HEK293T (cell line): ENCODE measurements at places on chromosomes 3 and 15.

- no peak for DNase-seq
These were observed 83.8 kb downstream of the PLOD2 start for GRCh38 chr3:146077181-146077580.

DNA sequence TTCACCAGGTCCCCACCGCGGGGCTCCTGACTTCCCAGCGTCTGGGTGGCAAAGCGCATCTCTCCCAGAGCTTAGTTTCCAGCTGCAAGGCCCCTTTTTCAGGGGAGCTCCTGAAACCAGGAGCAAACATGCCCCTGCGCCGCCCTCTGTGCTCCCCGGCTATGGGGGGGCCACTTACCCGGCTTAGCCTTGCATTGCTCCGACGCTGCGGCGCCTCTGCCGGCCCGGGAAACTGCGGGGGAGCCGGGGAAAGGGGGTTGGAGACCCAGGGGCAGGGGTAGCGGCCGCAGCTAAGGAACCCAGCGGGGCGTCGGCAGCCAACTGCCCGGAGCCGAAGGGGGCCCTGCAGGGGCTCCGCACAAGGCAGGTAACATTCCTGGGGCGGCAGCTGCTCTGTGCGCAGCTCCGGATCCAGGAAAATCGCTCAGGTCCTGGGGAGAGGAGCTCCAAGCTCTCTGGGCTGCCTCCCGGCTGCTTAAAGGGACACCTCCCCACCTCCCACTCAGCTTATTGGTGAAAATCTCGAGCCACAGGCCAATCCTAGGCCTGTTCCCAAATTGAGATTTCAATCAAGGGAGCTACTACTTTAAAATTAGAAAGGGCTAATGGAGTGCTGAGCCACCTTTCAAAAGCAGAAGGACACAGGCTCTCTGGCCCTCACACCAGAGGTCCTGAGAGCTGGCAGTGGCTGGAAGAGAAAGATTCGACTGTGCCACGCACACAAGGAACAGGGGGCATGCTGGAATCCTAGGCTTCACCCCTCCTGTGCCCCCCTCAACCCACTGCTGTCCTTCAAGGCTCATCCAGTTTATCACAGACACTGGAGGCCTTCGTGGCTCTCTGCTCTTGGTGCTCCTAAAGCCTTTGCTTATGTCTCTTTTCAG lies 42.7 kb upstream of the PRICKLE2 start:
- peak; percentile 25 for DNase-seq

DNA sequence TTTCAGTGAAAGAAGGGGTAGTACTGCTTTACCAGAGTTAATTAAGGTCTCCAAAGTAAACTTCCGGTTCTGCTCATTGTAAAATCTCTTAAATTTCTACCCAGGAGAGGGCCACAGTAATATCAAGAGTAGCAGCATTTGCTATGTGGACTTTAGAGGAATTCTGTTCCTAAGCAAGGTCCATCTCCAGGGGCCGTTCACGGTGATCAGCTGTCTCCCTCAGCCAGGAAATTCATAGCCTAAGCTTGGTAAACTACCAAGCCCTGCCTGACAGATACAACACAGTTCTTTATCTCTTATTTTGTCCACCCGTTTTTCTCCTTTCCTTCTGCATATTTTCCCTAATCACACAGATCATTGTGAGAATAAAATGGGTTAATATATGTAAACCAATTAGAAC lies 2.3 kb downstream of the DUT start:
- DNase-seq: no peak

DNA sequence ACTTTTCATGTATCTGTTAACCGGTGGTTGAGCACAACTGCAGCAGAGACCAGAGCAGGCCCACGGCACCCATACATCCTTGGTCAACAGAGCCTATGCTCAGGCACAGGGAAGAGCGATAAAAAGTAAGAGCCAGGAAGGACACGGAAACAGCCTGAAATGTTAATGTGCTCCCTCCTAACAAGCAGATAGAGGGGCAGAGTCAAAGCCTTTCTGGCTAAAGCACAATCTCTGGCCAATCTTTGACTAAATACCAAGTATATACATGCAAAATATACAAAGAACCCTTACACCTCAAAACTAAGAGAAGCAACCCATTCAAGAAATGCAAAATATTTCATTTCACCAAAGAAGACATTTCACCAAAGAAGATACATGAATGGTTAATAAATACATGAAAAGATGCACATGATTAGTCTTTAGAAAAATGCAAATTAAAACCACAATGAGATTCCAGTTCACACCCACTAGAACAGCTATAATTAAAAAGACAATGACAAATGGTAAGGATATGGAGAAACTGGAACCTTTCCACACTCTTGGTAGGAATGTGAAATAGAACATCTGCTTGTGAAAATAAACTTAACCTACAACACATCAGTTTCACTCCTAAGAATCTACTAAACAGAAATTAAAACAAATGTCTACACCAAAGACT lies 88.0 kb downstream of the OSBPL10 start:
- DNase-seq: no peak

DNA sequence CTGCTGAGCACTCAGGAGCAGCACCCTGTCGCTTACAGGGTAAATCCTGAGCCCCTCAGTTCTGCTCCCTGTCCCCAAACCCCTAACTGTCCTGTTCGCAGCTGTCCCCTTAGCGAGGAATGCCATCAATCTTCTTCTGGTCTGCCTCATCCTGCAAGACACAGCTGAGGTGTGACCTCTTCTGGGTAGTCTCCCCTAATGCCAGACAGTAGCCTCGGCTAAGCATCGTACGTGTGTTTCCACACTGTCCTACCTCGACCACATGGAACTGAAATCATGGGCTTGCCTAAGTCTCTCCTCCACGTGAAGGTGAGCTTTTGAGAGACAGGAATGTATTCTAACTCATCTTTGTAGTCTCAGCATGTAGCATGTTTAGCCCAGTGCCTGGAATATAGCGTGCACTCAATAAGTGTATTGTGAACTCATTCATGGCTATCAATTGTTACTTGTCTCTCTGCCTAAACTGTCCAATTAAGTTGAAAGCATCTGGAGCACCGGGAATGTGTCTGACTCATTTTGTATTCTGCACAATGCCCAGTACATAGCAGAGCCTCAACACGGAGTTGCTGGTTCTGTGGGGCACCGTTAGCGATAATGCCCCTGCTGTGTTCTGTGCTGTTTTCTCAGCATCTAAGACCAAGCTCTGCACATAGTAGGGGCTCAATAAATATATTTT lies 90.2 kb downstream of the HES1 start:
- DNase-seq: no peak

- no peak for DNase-seq
These were observed 4.6 kb upstream of the PLXNA1 start for GRCh38 chr3:126978291-126978690.

DNA sequence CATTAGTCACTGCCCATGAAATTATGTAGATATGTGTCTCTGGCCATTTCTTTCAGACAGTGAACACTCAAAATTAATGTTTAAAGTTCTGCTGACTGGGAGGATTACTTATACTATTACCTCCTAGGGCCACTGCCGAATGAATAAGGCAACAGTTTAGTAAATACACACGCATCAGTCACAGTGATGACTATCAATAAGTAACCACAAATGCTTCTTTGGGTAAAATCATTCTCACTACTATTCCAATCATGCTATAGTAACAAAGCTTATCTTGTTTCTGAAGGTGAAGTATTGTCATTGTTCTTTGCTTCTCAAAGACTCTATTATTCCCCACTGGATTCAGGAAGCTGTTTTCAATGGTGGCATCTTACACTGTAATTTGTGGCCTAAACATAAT lies 478.8 kb downstream of the EPHA3 start:
- DNase-seq: no peak

DNA sequence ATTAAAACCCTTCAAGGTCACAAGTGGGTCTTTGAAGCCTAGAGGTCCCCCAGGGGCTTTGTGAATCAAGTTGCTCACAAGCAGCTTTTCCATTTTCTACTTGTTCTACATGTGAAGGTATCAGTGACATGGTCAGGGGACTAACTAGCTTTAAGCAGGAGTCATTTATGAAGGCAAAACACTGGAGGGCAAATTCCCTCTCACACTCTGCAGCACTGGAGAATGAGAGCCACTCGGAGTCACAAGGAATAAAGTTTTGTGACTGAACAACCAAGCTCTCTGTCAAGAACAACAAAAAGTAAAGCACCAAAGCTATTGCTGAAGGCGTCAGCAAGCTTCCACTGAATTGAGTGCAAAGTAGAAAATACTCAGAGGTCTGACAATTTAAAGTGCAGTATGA lies 609.0 kb downstream of the EDEM1 start:
- DNase-seq: no peak

GRCh38 chr15:51499379-51499976 lies 123.1 kb downstream of the DMXL2 start:
- peak; percentile 26 for DNase-seq

GRCh38 chr3:9430733-9431132 lies 33.3 kb downstream of the SETD5 start:
- DNase-seq: no peak

- no peak for DNase-seq
These were observed 13.4 kb downstream of the DZIP3 start for GRCh38 chr3:108602935-108603294.

DNA sequence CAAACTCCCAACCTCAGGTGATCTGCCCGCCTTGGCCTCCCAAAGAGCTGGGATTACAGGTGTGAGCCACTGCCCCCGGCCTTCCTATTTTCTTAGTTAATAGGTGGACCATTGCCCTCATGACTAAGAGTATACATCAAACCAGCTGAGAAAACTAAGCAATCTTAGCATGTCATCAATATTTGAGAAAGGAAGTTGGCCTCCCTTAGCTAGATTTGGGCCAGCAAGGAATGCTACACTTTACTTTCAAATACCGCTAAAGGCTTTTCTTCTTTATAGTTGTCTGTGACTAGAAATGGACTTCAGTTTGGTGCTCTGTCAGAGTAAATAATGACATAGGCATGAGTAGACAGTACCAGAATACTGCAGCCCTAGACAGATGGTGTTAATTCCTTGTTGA lies 199.3 kb downstream of the GAP43 start:
- DNase-seq: no peak

GRCh38 chr15:23565395-23566070 lies at the start of gene MKRN3:
TSS of gene MKRN3 (plus strand) at chr15:23565674. CDS start at chr15:23565783, 109 bp downstream.
- no peak for DNase-seq

- no peak for DNase-seq
These were observed 30.7 kb downstream of the IDH3A start for GRCh38 chr15:78179906-78180305.

GRCh38 chr3:181461381-181461780 lies 250.3 kb upstream of the SOX2 start:
- no peak for DNase-seq

GRCh38 chr15:68188647-68189046 lies 16.5 kb downstream of the CALML4 start:
- DNase-seq: no peak

DNA sequence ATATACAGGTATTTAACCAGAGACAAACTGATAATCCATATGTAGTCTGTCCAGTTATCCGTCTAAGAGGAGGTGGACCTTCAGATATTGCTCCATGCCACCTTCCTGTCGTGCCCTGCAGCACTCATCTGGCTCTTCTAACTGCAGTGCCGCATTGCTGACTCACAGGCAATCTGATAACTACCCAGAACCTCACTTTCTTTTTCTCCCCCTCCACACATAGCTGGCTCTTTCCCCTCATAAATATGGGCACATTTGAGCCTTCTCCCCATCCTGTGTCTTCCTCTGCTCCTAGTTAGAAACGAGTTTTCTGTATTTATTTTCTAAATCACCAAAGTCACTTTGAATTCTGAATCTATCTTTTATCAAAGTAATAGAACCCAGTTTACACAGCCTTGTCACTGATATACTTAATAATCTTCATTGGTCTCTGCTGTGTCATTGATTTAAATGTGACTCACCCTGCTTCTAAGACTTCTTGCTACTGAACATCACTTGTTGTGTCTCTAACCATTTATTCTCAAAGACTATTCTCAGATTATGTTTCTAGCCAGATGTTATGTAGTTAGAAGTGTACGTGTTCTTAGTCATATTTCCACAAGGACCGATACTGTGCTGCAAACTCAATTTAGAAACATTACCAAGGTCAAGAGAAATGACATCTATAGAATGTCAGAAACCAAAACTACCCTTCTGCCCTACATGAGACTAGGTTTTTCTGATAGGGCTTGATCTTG lies 17.4 kb upstream of the KCNMB2 start:
- no peak for DNase-seq

GRCh38 chr3:104438706-104439105 lies 928.0 kb upstream of the ALCAM start:
- no peak for DNase-seq

DNA sequence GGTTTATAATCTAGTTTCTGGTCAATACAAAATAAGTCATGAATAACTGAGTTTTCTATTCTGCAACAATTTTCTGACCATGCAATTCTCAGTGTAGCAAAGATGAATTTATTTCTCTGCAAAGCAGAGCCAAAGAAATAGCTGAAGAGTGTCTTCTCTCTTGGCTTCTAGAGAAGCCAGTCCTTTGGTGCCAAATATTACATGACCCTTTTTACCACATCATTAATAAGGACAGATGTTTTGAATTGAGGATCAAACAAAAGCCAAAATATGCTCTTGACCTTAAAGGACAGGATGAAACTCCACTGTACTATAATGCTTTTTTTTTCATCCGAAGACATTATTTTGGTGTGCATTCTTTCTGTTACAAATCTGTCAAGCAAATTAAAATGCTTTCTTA lies 40.2 kb upstream of the OSTN start:
- DNase-seq: no peak

DNA sequence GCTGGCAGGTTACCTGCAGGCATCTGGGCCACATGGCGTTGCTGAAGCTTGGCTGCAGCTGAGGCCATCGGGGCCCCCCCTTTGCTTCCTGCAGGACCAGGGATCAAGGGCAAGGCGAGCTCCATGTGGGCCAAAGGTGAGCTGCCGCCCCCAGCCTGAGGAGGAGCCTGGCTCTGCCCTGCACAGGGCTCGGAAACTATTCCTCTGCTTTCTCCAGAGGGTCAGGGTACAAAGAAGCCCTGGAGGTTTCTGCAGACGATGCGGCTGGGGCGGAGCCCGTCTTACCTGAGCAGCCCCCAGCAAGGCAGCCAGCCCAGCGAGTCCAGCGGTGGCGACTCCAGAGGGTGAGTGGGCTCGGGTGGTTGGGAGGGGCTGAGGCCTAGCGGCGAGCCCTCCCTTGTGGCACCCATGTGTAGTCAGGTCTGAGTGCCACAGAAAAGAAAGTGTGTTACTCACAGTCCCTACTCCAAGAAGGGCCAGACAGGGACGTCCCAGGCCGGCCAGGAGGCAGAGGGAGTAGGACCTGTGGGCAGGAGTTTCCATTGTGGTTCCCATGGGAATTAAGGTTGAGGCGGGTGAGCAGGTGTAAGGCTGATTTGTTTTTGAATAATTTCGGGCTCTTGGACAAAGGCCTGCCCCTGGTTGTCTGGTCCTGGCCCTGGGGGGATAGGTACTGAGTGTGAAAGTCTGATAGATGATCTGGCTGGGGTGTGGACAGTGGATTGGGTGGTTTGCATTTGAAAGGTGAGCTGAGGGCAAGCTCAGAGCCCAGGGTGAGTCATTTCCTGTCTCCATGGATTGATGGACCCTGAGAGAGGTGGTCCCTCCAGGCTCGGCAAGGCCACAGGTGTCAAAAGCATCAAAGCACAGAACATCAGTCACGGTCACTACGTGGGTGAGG lies 25.4 kb downstream of the CFAP100 start:
- DNase-seq: no peak

DNA sequence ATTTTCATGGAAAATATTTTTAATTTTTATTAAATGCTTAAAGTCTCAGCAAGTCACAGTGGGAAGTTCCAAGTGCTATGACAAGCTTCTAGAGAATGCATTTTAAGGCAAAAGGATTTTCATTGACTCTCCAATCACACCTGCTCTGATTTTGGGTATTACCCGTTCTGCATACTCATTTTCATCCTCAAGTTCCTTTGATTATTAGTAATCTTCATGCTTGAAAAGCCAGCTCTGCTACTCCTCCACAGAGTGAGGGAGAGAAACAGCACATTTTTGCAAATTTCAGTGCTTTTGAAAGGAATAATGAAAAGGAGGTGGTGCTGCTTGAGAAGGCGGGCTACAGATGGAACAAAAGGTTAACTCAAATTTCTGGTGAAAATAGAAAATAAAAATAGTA lies 450.7 kb downstream of the NSUN3 start:
- DNase-seq: no peak
